Stimulated activated CD8-positive, alpha-beta memory T cell treated with anti-CD3 and anti-CD28 coated beads, Interleukin-15, amount 100 ng/mL, for 48 hours (primary cell): ENCODE measurements at places on chromosomes 2 and 18.

DNA sequence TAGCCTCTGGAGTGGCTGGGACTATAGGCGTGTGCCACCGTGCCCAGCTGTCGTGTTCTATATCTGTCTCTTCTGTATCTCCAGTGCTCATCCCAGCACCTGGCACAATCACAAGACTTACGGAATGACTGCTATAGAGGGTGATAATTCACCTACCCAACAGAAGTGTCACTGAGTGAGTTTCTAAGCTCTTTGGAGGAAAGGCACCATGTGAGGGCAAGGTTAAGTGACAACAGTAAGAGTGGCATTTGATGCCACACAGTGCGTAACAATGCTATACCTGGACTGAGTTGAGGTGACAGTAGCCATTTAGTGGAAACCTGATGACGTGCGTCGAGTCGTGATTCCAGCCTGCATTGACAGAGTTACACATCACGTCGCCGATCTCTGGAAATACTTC, 89.0 kb downstream of the KCTD1 start:
- no peak for DNase-seq

- DNase-seq, result no peak
Observed at GRCh38 chr2:237096201-237096600, 10.5 kb downstream of the COPS8 start.

GRCh38 chr18:3012136-3013023, 564 bp downstream of the LPIN2 start:
- peak; percentile 22 for DNase-seq

DNA sequence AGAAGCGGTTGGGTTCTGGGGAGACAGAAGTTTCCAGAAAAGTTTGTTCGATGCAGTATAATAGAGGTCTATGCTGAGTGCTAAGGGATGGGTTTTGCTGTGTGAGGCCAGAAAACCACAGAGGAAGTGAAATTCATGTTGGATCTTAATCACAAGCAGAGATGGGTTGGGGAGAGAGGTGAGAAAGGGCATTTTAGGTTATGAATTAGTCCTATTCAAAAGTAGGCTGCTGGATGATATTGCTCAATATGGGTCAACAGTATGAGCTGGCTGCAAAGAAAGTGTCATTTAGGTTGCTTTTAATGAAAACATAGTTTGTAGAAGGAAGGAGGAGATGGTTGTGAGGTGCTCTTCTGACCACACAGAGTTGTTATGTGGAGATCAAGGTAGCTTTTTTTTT, 118.8 kb upstream of the LHCGR start:
- DNase-seq, result no peak

DNA sequence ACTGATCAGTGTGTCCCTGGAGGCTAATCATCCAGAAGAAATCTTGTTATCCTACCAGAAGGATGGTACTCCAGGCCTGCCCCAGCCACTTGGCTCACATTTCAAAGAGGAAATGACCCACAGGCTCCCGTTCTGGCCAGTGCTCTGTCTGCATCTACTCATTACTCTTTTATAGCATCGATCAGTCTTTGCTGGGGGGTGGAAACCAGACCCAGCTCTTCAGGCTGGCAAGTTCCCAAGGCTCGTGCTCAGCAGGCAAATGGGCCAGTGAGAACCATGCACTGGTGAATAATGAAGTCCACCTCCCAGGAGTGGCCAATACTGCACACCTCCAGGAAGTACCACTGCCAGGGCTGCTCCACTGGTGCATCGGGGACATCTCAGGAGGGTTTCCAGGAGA, 38.8 kb downstream of the DNER start:
- DNase-seq, result no peak

GRCh38 chr2:166410828-166411472, 35.2 kb upstream of the SCN9A start:
- DNase-seq, result no peak

- DNase-seq, result no peak
Observed at GRCh38 chr2:173814306-173814705, 150.9 kb downstream of the SP3 start.

DNA sequence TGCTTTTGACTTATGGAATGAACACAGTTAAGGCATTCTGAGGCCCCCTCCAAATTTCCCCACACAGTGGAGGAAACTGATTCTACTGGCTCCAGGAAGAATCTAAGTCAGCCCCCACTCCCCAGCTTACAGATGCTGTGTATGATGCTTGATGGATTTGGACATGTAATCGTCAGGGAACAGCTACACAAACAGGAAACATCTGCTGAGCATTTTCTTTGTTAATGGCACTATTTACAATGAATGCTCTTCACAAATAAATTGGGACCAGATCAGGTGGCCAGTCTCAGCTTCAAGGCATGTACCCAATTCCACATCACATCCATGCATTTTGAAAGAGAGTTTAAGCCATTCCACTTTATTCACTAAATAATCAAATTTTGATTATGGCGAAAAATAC, 562.3 kb downstream of the SOX11 start:
- DNase-seq, result no peak

DNA sequence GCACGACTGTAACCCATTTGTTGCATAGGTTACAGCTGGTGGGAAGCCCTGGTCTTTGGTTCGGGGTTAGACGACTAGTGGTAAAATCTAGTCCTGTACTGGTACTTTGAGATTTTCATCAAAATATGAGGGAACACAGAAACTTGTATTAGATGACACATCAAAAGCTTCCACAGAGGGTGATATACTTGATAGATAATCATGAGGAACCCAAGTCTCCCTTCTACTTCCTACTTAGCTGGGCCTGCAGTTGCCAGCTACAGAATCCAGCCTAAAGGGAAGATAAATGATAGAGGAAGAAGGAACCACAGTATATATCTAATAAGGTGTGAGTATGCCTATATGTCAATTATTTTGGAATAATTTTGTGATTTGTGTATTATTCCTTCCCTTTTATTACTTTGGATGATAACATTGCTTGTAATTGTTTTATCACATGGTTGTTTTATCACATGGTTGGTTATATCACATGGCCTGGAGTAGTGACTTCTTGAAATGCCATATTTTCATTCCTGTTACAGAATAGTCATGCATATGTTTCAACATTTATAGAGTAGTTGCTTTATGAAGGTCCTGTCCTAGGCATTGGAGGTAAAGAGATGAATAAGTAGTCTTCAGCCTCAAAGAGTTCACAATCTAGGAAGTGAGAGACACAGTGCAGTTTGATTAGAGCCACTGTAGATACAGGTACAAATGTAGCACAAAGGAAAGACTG, 2.9 kb downstream of the AGPS start:
- no peak for DNase-seq

DNA sequence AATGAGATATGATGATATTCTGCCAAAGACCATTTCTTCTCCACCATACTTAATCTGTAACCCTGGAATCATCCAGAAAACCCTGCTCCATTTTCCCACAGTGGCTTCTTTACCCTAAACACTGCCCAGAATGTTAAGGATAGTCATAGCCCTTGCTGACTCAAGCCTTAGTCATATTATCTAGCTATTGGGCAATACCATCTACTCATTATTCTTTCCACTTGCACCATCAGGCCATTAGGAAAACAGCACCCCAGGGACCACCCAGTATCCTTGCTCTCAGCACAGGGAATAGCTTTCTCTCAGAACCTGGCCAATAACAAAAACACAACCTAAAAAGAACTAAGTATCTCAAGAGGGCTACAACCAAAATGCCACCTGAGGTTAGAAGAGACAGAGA, 445.7 kb upstream of the SLC14A2 start:
- DNase-seq, result no peak
